ENCODE measurements at places on chromosomes 3 and 15.

- no peak for DNase-seq
Observed at GRCh38 chr3:181056136-181056732, 66.7 kb upstream of the DNAJC19 start.

GRCh38 chr3:36482256-36482655 is 102.0 kb downstream of the STAC start:
- DNase-seq = no peak

DNA sequence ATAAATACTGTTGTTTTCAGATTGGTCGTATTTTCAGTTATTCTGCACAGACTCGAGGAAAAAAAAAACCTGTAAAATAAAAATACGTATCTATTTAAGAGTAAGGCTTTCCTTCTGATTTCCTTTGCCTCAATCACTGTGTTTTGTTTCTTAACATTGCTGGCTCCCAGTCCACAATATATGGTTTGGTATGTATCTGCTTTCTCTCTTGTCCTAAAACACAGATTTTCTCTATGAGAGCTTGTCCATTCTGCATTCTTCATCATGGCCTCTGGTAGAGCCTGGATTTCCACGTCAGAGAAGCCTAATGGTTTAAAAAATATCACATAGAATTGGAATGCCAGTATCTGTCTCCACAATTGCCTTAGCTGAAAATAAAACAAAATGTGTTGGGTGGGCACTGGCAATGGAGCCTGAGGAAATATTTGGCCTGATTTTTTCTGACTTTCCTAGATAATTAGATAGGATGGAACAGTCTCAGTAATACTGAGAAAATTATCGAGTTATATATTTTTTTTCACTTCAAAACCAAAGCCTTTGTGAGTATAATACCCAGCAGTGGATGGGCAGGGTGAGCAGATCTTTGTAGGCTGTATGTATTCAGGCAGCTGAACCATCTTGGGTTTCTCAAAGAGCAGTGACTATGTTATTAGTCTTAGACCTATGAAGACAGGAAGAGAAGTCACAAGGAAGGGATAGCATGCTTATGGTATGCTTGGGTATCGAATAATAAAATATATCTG is 1.9 kb downstream of the CD200 start:
- no peak for DNase-seq

DNA sequence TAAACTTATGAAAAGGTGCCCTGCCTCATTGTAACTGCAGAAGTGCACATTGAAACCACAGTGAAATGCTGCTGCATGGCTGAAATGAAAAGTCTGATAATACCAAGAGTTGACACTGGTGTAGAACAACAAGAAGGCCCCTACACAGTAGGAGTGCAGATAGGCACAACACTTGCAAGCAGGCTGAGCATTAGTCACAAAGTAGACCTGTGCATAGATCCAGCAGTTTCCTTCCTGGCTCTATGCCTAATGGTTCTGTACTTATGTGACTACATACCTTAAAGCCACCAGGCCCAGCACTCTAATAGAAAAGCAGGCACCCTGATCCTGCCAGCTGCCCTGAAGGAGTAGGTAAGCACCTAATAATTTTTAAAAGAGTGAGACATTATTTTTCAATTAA is 41.8 kb downstream of the PRR23E start:
- DNase-seq = no peak

DNA sequence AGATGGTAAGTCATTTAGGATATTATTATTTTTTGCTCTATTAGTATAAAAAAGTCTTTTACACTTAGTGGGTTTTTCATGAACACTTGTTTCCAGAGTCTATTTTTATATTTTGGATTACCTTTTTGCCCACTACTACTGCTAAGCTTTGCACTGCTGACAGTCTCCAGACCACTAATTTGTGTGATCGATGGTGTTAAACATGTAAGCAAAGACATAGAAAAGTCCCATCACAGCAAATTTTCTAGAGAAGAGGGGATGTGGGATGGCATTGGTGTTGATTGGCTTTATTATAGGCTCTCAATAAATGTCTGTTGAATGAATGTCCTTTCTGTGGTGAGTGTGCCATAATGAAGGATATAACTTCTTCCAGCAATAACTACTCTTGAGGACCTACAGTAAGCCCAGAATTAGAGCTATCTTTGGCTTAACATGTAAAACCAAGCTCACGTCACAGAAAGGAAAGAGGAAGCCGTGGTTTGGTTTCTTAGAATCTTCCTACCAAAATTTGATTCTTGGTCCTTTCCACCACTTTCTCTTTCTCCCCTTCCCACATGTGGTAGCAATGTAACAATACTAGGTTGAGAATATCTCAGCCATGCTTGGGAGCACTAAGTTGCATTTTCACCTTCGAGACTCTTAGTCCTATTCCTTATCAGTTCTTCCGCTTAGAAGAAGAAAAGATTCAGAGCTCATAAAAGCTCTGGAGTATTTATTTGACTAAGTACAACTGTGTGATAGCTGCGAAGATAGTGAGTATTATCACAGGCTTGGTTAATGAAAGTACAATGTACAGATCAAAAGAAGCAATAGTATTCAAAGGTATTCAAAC is 90.6 kb upstream of the UMPS start:
- no peak for DNase-seq

DNA sequence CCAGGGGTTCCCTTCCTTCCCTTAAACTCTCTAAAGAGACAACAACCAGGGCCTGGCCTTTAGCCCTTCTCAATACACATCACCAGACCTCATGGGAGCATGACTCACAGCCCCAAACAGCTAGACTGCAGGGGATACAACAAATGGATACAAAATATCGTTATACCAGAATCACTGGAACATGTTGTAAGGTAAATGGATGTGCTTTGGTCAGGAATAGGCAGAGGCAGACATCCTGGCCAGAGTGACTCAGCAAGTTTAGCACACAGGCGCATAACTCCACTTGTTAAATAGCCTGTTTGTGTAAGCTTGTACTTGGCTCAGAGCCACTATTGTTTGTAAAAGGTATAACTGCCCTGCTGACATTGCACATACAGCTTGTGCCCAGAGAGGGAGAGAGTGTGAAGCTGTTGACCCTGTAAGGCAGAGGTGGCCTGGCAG is 18.3 kb downstream of the TMED3 start:
- DNase-seq = no peak

- no peak for DNase-seq
Observed at GRCh38 chr15:33086500-33087121, 107.9 kb downstream of the FMN1 start.

GRCh38 chr15:57382215-57382614 is 5.9 kb downstream of the CGNL1 start:
- DNase-seq = no peak

- DNase-seq = no peak
Observed at GRCh38 chr15:64619880-64620839, 155.2 kb downstream of the RBPMS2 start.

GRCh38 chr3:7630351-7630911 is 769.5 kb downstream of the GRM7 start:
- no peak for DNase-seq

GRCh38 chr3:13723676-13724207 is 156.1 kb downstream of the WNT7A start:
- DNase-seq = no peak

DNA sequence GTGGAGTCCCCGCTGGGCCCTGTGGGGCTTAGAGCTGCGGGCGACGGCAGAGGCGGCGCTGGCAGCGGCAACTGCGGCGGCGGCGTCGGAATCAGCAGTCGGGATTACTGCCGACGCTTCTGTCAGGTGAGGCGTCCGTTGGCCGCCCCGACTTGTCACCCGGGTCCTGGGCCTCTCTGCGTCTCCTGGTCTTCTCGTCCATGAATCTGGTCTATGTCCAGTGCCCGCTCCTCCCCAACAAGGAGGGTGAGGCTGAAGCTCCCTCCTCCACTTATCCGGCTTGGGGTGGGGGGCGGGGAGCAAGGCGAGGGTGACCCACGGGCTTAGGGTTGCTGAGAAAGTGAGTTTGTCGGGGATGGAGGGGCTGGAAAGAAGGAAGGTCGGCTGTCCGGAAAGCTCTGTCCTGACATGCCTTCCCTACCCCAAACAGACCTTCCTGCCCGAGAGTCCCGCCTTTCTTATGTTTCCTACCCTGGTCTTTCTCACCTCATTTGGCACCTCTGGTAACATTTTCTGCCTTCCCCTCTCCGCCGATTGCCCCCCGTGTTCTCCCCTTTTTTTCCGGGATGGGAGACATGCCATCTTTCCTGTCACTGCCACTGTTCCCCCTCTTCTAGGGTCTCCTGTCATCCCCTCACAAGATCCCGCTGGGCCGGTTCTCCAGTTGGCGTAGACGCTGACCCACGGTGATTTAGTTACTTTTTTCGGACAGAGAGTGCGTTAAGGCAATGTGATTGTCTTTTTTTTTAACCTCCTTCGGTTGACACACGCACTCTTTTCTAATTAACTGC is 520 bp downstream of the ZNF654 start:
- no peak for DNase-seq

- DNase-seq = no peak
Observed at GRCh38 chr3:143750841-143751240, 97.4 kb downstream of the SLC9A9 start.

DNA sequence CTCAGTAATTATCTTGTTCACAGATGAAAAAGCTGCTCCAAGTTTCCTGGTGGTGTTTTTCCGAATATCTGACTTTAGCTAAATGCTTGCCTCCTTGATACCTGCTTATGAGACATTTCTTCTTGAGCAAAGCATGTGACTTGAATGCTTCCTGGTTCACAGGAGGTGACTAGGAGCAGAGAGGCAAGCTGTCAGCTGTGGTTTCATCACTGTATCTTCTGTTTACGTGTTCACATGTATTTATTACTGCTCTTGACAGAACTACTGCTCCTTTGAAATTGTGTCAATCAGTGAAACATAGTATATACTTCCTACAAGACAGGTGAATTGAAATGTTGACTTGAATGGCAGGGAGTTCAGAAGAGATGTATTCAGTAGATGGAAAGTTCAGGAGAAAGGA is 8.9 kb upstream of the SPPL2A start:
- DNase-seq = no peak

DNA sequence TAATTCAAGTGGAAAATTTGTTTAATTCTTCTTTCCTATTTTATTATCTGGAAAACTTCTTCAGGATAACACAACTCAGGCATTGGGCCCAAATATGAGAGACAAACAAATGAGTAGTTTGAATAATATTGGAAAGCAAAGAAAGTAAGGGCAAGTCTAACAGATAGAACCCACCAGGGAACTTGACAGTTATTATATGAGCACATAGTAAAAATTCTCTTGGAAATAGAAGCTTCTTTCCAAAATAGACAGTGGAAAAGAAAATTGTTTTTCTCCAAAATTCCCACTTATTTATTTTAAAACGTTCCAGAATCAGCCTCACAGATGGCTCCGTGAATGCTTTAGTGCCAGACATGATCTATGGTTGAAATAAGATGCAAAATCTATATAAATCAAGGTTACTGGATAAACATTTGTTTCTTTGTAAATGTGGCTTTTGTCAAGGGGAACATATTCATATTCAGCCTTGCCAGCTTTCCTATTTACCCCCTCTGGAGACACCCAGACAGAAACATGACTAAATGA is 23.9 kb downstream of the LDHAL6B start:
- no peak for DNase-seq

DNA sequence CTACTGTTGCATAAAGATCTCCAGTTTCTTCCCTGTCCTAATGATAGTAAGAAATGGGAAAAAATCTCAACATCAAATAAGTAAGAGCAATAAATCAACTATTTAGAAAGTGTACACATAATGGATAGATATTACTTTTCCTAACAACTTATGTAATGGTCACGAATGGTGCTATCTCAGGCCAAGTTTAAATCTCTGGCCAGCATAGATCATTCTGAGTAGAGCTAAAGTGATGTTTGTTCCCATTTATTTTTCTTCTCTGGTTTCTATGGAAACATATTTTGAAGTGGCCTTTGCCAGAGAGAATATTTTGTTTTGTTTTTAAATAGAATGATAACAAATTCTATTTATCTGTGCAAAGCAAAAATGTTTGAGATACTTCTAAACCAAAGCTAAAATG is 249.7 kb upstream of the TTC14 start:
- no peak for DNase-seq

DNA sequence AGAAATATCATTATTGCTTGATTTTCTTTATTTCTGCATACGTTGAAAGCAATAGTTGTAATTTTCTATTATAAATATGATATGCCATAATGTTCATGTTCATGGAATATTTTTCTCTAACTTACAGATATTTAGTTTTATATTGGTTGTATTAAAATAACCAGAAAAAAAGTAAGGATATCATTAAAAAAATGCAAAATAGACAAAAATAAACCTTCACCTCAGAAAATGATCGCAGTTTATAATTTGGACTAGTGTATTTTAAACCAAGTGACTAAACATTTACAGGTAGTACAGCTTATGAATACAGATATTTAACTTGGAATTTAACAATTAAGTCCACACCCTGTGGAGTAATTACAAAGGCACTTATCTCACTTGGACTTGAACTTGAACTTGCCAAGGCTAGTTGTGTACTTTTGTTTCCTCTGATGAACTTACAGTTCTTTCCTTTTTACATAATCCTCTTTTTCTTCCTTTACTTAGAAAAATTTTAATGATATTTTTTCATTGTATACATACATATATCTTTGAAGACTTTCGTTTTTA is 156.7 kb downstream of the CHL1 start:
- DNase-seq = no peak

- no peak for DNase-seq
Observed at GRCh38 chr15:69299451-69299886, 757 bp downstream of the PAQR5 start.

DNA sequence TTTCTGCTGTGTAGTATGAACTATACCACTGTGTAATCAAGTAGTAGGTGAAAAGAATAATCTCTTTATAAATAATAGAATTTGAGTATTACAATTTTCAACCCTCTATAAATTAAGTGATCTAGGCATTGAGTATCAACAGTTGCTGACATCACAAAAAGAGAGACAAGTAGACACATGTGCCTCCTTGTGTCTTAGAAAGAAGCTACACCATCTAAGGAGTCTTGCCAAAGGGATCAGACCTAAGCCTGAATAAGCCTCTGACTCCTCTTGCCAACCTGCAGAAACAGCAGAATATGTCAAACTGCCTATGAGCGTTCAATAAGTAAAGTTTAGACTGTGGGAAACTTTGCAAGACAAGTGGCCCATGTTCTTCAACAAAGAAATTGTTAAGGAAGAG is 5.8 kb upstream of the MTMR10 start:
- no peak for DNase-seq

DNA sequence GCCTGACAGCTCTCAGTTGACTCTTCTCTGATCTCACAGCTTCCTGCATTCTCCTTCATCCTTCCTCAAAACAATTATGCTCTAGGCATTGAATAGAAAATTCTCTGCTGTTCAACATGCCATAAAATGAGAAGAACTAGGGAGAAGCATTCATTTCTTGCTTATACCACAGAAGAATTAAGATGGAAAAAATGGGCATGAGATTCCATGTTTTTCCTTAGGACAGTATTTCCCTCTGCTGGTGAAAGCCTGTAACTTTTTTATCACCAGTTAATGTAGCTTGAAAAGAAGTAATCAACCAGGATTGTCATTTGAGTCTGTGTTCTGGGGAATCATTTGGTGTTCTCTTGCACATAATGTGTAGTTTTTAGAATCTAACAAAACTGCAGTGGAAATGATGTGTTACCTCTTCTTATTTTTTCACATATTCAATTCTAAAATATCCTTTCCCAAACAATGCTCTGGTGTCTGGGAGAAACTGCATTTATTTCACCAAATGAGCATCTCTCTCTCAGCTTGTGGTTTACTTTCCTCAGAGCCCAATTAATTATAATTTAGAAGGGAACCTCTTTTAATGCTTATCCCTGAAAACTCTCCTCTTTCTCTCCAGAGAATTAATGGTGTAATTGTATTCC is 92.8 kb upstream of the DCBLD2 start:
- DNase-seq = no peak

Measured in NCI-H1930 (cell line).